ENCODE measurements at places on chromosomes 12 and 14.

DNA sequence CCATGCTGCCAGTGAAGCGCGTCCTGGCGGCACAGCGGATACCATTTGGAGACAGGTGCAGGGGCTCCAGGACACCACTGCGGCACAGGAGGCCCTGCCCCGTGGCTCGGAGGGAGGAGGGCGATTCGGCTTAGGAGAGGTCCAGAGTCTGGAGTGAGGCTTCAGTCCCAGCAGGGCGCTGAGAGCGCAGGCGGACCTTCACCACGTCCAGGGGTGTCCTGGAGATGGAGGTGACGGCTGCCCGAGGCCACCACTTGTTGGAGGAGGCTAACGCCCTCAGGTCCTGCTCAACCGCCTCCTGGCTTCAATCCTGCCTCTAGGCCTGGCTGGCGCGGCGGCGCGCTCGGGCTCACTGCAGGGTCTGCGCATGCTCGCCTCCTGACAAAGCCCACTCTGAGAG lies 45.7 kb downstream of the EIF2S3B start:
- DNase-seq, result peak; percentile 16

DNA sequence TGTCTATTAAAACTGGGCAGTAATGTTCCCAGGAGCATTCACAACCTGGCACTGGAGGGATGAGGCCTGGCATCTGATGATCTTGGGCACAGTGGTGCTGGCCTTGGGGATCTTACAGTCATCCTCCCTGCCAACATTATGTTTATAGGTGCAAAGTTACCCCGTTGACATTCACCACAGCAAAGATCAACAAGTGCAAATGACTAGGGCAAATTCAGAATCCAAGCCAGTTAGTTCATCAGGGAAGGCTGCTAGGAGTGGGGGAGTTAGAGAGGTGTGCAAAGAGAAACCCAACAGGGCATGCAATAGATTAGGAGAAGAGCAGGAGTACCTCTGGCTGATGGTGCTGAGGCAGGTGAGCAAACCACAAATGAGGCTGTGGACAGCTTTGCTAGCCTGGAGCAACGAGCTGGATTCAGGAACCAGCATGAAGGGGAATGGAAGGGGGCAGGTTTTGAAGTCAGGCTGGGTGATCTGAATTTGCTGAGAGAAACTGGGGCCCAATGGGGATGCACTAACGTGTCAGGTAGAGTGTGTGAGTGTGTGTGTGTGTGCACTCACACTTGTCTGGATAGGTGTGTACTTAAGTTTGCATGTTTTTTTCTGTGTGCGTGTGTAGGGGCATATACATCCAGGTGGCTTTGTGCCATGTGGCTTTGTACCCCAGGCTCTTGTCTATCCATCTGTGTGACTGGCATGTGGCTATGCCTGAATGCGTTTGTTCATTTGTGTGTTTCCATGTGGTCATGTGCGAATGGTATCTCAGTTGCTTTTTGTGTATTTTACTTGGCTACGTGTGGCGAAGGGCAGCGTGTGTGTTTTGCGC lies 1.6 kb downstream of the CISTR start:
- DNase-seq, result no peak

- DNase-seq, result no peak
Observed at GRCh38 chr14:20489093-20489994, 16.0 kb upstream of the RNASE10 start.

DNA sequence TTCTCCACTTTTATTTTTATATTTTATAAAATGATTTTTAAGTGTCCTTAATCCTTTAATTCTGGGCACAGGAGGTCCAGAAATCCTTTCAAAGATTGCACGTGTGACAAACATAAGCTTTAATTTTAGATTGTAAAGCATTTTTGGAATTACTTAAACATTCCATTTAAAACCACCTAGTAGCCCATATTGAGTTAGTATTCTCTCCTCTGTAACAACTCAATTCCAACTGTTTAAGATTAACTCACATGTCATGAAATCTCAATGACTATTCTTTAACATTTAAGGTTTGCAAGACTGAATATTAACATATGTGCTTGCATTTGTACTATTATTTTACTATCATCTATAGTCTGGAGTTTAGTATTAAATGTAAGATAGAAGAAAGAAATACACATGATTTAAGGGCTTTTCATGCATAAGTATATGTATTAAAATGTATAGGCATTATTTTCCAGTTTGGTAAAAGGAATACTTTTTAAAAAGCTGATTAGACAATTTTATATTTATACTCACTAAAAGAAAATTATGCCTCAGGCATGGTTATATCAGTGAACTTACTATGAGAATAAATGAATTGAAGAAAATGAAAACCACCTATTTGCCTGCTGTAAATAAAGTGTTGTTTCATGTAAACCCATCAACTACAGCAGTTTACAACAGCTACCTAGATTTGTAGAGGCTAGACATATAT lies 776.9 kb downstream of the SLC6A15 start:
- DNase-seq, result no peak
